ENCODE measurements at places on chromosomes 12 and 14.

DNA sequence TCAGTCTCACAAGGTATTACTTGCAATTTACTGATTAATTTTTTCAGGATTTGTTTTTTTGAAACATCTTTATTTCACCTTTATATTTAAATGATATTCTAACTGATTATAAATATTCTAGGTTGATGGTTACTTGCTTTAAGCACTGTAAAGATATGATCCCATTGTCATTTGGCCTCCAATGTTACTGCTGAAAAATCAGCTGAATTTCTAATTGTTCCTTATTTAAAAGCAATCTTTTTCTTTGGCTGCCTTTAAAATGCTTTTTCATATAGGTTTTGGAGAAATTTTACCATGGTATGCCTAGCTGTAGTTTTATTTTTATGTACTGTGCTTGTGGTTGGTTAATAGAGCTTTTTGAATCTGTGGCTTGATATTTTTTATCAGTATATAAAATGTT, 275.6 kb upstream of the PPFIA2 start:
- DNase-seq: no peak

- peak; percentile 32 for DNase-seq
Measured at GRCh38 chr12:28253161-28253641, 62.9 kb downstream of the CCDC91 start.

GRCh38 chr12:23757541-23757962, 191.9 kb downstream of the SOX5 start:
- DNase-seq: no peak

GRCh38 chr14:93744176-93744575, 44.1 kb downstream of the PRIMA1 start:
- no peak for DNase-seq

- DNase-seq: no peak
Measured at GRCh38 chr14:52258783-52259182, 8.7 kb upstream of the PTGDR start.

GRCh38 chr12:2732290-2732689, 62.5 kb upstream of the FKBP4 start:
- DNase-seq: no peak

DNA sequence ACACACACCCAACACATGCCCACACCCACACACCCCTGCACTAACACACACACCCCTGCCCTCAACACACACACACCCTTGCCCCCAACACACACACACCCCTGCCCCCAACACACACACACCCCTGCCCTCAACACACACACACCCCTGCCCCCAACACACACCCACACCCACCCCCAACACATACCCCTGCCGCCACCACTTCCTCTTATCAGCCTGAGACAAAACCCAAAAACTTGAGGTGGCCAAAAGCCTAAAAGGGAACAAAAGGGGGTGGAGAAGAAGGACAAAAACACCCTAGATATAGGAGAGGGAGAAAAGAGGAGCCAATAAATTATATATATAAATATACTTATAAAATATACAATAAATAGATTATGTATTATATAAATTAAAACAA, 9.1 kb upstream of the DEGS2 start:
- no peak for DNase-seq

DNA sequence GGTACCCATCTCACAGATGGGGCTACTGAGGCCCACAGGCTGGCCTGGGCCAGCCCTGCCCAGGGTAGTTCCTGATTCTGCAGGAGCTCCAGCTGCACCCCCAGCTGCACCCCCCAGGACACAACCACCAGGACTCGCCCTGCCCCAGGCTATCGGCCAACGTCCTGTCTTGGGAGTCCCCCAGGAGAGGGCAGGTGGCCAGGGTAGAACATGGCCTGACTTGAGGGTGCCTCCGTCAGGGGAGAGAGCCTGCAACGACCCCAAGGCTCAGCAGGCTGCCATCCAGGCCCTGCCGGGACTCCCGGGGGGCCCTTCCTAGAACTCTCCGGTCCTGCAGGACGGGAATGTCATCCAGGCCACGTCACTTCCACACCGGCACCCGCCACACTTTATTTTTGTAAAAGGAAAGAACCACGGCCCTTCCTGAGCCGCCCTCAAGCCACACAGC, 15.8 kb downstream of the JAG2 start:
- no peak for DNase-seq

DNA sequence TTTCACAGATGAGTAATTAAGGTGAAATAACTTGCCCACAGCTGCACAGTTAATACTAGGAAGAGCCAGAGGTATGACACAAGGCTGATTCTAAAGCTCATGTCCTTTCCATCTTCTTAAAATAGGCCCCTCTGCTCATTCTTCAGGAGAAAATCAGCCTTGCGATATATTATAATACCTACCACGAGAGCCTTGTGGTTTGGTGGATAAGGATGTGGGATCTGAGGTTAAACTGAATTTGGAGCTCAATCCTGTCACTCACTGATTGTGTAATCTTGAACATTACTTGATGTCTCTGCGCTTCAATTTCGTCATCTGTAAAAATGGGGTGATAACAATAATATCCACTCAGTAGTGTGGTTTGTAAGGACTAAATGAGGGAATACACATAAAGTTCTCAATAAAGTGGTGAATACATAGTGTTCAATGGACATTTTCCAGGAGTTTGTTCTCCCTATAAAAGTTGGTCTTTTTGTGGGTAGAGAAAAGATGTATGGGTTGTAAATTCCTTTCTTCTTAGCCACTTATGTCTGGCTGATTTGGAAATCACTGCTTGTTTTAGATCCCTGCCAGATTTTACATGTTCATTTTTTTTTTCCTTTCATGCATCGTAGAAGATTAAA, 25.1 kb upstream of the ATP2B1 start:
- DNase-seq: no peak

DNA sequence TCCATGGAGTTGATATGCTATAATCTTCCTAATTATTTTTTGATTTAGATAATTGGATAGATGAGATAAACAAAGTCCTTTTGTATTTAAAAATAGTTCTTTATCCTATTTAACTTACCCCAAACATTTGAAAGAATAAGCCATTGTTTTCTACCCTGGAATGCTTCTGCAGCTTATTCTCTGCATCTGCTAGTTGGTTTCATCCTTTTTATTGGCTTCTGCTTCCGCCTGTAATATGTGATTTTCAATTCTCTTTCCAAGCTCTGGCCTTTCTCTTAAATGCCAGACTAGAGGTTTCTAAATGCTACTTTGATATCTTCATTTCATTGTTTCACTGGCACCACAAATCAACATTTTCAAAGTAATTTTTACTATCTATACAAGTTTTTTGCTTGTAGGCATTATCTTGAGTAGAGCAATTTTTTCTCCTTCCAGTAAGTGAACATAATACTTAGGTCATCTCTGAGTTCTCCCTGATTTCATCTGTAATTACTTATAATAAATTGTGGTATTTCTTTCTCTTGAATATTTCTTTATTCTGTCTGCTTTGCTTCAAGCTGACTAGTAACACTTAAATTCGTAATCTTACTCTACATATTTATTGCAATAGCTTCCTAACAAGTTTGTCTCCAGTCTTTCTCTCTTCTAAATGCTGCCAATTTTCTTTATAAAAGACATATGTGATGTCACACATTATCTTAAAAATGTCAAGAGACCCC, 958.4 kb downstream of the SLC6A15 start:
- no peak for DNase-seq

DNA sequence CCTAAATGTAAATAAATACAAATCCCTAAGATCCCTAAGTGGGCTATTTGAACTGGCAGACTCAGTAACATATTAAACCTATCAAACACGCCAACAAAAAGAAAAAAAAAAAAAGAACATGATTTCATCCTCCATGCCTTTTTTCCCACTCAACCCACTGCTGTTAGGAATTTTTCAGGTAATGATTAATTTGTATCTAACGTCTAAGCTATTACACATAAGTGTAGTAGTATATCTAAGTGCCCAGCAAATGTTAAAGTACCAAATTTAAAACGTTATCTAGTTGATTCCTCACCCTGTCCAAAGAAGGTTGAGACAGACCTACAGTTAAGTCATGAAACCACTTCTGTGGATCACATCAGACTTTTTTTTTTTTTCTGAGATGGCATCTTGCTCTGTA, 16.4 kb upstream of the ARID4A start:
- DNase-seq: no peak

DNA sequence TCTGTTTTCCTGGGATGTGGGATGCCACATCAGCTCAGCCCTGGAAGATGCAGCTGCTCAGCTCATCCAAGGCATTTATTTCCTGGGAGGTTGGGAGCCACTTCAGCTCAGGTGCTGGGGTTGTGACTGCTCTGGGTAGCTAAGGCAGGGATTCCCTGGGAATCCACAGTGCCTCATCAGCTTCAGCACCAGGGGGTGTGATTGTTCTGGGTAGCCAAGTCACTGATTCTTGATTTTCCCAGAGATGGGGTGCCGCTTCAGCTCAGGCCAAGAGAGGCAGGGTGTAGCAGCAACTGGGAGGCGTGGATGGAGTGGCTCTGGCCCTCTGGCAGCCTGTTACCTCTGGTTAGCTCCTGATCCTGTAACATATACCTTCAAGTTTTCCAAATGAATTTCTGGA, 81.3 kb upstream of the PRMT8 start:
- DNase-seq: no peak

- DNase-seq: no peak
Measured at GRCh38 chr12:106976668-106977067, 10.3 kb downstream of the MTERF2 start.

- DNase-seq: no peak
Measured at GRCh38 chr14:23103581-23103980, 1.2 kb downstream of the CIROP start.

DNA sequence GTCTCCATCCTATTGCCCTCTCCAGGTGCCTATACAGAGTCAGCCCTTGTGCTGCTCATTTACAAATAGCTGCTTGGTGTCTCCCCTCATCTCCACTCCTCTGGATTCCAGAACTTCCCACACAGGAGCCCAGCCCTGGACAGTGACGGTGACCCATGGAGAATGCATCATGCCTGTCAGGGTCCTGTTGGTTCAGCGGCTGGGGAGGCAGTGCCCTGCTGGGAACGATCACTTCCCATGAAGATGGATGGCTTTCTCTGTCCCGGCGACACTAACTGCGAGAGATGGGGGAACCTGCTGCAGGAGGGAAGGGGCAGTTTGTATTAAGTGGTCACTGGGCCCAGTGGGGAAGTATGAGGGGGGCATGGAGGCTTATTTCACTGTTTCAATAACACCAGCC, 395.0 kb upstream of the TBX3 start:
- no peak for DNase-seq

- DNase-seq: no peak
Measured at GRCh38 chr12:98085046-98085755, 430.2 kb upstream of the TMPO start.

- DNase-seq: peak; percentile 54
Measured at GRCh38 chr12:107092669-107093416, 506 bp downstream of the CRY1 start.

DNA sequence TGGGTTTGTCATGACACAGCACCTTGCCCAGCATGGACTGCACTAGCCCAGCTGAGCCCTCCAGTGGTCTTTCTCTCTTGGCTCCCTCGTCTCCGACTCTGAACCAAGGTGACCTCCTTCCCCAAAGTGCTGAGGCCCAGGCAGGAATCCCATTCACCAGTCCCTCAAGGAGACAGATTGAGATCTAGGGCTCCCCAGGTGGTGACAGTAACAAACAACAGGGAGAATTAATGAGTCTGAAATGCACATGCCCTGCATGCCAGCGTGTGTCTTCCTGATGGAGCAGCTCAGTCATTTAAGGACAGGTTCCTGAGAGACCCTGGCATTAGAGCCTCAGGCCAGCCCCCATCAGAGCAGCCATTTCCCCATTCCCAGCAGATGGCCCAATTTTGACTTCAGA, 51.4 kb upstream of the OAS1 start:
- no peak for DNase-seq

- DNase-seq: no peak
Measured at GRCh38 chr12:108371801-108372344, 32.8 kb upstream of the CMKLR1 start.

DNA sequence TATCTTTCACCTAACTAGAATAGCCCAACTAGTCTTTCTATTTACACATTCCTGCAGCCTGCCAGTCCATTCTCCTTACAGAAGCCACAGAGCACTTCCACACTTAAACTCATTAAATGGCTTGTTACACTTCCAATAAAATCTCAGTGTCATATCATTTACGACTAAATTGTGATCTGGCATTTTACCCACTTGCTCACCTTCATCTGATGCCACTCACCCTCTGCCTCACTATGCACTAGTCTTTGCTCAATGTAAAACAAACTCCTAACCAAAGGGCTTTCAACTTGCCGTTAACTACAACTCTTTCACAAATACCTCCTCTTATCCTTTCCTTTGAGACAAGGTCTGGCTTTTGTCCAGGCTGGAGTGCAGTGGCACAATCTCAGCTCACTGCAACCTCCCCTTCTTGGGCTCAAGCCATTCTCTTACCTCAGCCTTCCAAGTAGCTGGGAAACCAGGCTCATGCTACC, 24.1 kb downstream of the YAF2 start:
- no peak for DNase-seq

- no peak for DNase-seq
Measured at GRCh38 chr12:52202361-52203078, 10.7 kb upstream of the KRT80 start.

DNA sequence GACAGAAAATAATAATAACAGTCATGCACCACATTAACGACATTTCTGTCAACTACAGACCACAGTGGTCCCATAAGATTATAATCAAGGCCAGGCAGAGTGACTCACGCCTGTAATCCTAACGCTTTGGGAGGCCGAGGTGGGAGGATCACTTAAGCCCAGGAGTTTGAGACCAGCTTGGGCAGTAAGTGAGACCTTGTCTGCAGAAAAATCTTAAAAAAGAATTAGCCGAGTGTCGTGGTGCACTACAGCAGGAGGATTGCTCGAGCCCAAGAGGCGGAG, 8.6 kb downstream of the NAB2 start:
- DNase-seq: no peak

- DNase-seq: no peak
Measured at GRCh38 chr12:107091989-107092641, 1.2 kb downstream of the CRY1 start.

GRCh38 chr14:52325126-52325525, 11.0 kb downstream of the PTGER2 start:
- DNase-seq: no peak

- DNase-seq: no peak
Measured at GRCh38 chr12:107405436-107405835, 280.2 kb upstream of the PWP1 start.

DNA sequence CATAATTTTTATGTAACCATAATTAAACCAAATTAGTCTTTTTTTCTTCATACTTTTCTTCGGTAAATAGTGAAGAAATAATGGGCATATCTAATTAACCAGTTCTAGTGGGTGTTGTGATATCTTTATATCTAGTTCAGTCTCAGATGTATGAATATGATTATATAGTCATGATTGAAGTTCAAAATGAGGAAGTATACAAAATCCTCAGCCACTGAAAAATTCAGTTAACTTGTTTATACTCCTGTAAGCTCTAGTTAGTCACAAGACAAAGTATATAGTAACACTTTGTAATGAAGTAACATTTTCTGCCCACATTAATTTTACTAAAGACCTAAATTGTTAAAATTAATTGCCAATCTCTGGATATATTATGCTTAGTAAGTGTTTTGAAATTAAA, 46.5 kb downstream of the CAND1 start:
- no peak for DNase-seq

- no peak for DNase-seq
Measured at GRCh38 chr12:68853396-68854077, 45.6 kb downstream of the MDM2 start.

GRCh38 chr12:49644620-49644994, 21.2 kb downstream of the PRPF40B start:
- DNase-seq: peak; percentile 60

Measured in stimulated activated CD4-positive, alpha-beta T cell treated with anti-CD3 and anti-CD28 coated beads, TNF-alpha, amount 100 ng/mL, for 24 hours (primary cell).